B cell (primary cell): ENCODE measurements at places on chromosomes 3 and 15. TPM values are rescaled to one million over a fixed set of nuclear protein-coding genes. Genes with fewer than 3 reads are reported as not detected.

GPR62 gene
- total RNA-seq, result not detected in 2 replicates

- no peak for DNase-seq
Measured at GRCh38 chr3:60743631-60744164, 507.6 kb downstream of the FHIT start.

- DNase-seq, result no peak
Measured at GRCh38 chr3:97820780-97821179, 1.0 kb upstream of the CRYBG3 start.

TRIM42 gene
- not detected in 2 replicates for total RNA-seq

DNA sequence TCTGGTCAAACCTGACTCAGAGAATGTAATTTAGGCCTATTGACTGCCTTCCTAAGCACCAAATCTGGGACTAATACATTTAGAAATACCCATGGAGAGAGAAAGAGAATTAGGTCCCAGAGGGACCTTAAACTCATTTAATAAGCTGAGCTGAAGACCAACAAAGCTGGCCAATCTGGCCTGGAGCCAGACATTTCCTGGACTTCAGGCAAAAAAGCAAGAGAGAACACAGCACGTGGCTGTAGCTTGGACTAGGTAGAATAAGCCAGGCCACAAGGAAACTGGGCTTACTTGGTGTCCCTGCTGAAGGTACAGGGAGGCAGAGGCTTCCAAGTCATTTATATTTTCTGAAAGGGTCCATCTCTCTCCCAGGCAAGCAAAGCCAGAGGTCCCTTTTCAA lies 88.1 kb downstream of the RTP4 start:
- no peak for DNase-seq
